Dermis microvascular lymphatic vessel endothelial cell (primary cell): ENCODE measurements at places on chromosomes 1 and 21.

DNA sequence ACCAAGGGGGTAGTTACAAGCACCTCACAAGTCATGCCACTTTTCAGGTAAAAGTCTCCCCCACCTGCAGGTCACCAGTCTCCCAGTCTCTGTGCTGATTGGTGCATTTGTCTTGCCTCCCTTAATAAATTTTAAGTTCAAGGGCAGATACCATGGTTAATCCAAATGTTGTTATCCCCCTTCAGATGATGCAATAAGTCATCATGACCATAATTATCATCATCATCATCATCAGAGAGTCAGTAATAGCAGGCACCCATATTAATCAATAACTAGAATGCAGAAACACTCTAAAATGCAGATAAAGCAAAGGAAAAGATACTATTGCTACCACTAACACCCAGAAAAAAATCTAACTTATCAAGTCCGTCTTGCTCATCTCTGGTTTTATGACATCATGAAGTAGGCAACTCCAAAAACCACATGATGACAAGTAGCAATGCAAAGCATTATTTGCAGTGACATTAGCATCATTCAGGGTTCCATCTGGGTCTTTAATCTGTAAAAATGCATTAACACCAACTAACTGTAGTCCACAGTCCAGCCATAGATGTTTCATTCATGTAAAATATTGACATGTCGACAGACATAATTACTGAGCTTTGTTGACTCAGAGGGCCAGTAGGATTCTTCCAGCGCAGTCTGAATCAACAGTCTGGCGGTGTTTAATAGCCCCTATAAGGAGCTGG lies 492.0 kb upstream of the RUNX1 start:
- no peak for DNase-seq

DNA sequence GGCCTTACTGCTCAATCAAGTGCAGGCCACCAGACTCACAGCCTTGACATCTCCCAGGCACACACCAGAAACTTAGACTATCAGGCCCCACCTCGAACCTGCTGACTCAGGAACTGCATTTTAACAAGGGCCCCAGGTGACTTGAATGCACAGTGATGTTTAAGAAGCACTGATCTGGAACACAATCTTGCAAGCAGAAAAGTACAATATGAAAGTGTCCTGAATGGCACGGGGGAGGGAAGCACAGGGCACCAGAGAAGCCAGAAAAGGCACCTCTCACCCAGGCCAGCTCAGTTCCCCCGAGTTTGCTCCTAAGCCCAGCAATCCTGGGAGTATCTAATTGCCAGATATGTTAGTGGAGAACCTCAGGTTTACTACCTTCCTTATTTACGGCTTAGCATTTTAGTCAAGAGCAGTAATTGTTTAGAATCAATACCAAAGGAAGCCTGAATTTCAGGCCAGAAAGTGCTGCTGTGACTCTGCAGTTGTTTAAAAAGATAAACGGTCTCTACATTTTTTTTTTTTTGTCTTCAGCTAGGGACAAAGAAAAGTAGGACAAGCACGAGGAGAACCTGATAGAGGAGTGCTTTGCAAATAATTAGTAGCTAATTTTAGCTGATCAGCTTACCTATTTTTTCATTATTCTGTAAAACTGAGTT lies 50.9 kb upstream of the CDC42BPA start:
- no peak for DNase-seq

- no peak for DNase-seq
Measured at GRCh38 chr1:243739335-243740003, 110.6 kb downstream of the AKT3 start.

DNA sequence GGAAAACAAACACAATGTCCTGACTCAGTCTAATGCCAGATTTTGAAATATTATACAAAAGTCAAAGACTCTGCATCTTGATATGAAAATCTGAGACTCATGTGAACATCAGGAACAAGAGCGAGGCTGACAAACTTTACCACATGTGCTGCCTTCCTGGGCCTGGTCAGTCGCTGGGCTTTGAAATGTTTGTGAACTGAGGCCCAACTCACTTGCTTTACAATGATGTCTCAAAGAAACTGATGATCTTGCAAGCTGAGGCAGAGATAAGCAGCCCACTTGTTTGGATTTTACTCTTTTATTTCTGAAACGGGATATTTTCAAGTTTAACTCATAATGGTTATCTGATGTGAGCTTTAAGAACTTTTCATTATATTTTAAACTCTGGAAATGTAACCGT lies 2.1 kb downstream of the BCAR3 start:
- no peak for DNase-seq

GRCh38 chr1:3869751-3870301 lies 12.6 kb downstream of the DFFB start:
- no peak for DNase-seq

GRCh38 chr1:175313672-175314225 lies 121.2 kb upstream of the KIAA0040 start:
- no peak for DNase-seq

DNA sequence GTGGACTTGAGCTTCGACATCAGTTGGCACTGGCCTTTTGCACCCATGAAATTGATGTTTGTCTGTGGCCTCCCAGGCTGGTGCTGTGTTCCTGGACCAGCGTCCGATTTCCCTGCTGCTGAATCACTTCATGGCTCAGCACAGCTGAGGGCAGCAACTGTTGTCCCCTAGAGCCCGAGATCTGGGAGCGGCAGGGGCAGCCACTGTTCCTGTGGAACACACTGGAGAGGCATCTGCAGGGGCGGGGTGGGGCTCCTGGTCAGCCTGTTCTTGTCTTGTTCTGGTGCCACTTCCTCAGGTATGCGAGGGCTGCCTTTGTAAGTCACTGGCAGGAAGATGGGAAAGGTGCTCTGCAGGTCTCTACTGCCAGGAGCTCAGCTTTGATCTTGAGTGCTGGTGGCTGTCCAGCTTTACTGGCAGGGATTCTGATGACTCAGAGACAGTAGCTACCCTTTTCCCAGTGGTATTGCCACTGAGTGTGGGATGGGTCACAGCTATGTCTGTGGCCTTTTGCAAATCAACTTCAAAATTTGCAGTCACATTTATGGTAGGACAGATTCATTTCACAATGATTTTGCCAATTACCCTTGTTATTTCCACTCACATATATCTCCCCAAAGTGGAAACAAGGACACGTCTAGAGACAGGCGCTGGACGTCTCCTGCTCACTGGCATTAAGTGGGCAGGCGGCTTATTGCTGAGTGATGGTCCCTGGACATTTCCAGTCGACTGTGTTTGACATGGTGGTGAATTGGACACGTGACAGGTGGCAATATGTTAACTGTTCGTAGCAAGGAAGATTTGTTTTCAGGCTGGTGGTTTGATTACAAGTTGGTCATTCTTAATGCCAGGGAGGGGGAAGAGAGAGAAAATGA lies 15.3 kb downstream of the AGPAT3 start:
- no peak for DNase-seq

DNA sequence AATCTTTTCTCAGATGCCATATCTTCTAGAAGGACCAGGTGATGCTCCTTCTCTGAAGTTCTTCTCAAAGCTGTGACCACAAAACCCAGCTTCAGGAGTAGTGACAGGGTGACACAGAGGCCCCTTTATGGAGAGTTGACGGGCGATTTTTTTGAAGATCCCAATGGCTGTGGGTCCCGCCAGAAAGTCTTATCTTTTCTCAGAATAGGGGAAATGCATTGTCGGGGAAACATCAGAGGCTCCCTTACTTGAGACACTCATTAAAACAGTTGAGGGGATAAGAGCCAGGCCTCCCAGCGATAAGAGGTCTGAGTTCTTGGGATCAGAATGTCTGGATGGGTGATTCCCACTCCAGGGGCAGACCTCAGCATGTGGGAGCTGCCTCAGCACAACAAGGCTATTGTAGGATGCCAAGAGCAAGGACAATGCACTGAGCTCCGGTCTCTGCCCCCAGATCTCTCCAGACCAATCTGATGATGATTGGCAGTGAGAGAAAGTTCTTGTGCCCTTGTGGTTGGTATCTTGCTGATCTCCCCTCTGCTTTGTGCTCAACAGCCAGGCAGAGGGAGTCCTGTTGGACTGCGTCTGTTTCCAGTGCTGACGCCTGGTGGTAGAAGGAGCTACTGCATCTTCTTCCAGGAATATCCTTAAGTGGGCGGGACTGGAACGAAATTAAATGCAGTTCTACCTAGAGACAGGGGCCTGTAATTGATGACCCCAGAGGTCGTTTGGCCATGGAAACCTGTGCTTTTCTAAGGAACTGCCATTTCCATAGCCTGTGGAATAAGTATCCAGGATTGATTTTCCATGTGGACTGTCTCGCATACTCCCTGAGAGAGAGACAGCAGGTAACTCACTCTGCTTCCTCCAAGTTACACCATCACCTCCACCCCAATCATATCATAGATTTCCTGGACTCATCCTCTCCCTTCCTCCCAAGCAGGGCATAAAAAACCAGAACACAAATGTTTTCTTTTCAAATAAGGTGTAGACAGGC lies 6.8 kb upstream of the ACKR1 start:
- peak; percentile 25 for DNase-seq

GRCh38 chr1:8370046-8370881 lies 52.4 kb downstream of the SLC45A1 start:
- peak; percentile 51 for DNase-seq

DNA sequence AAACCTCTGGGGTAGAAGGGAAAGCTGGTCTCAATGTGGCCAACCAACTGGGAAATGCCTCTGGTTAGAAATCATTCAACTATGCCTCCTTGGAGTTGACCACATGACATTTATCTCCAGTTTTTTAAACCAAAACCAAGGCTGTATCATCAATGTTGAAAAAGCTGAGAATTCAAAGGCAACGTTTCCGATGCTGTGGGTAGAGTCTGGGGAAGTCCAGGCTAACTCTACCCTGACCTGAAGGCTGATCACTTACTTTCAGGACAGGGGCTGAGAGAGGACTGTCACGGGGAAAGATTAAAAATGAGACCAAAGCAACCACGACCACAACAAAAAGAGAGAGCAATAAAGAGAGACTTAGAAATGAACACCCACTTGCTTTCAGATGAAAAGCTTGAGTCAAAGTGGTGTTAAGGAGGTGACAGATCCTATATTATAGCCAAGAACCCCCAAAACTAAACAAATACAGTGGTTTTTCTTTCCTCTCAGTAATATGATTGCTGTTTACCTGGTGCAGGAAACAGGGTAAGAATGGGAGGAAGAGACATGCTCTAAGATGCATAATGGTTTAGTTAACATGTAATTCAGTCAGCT lies 90.8 kb upstream of the TNFSF4 start:
- no peak for DNase-seq

- DNase-seq = peak; percentile 98
Measured at GRCh38 chr21:46455575-46456385, 2.9 kb upstream of the DIP2A start.

DNA sequence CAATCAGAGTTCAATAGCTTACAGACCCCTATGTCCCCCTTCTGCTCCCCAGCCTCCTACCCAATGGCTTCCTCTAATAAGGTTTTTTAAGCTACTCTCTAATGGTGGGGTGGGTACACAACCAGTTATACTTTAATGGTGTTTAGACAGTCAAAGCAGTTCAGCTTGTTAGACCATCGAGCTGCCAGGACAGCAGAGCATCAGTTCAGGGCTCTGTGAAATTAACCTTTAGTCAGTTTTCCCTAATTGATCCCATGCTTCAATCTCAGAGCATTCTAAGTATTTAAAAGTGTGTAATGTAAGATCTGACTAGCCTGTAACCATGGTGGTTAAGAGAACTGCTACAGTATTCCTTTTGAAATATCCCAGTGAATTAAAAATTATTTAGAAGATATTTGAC lies 107.2 kb upstream of the ZNF644 start:
- no peak for DNase-seq
